Gastroesophageal sphincter (tissue), 4 donors: ENCODE measurements at places on chromosomes 11 and 22.

DNA sequence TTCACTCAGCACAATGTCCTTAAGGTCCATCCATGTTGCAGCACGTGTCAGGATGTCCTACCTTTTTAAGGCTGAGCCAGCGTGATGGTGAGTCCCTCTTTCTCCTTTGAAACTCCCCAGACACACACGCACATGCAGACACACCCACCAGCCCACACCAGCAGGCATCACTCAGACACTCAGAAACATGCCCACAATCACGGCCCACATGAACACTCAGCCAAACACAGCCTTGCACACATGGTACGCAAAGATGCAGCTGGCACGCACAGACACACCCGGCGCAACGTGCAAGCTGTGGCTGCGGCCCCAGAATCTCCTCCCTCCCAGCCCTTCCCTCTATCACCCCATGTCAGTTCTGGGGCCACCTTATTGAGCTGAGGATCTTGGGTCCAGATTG lies 8.0 kb downstream of the FADS3 start:
- no peak for ATAC-seq

DNA sequence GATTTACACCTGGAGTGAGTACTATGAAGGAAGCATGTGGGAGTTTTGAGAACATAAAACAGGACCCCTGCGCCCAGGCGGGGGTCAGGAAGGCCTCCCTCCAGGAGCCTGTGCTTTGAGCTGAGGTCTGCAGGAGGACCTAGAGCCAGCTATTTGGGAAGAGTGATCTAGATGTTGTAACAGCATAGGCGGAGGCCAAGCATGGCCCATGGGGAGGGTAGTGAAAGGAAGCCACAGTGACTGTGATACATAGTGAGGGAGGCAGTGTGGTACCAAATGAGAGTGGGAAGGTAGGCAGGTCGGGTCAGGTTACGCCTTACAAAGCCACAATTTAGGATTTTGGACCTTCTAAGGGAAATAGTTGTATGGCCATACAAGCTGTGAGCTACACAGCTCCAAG lies 147.5 kb downstream of the PARVA start:
- ATAC-seq, result peak; percentile 67

DNA sequence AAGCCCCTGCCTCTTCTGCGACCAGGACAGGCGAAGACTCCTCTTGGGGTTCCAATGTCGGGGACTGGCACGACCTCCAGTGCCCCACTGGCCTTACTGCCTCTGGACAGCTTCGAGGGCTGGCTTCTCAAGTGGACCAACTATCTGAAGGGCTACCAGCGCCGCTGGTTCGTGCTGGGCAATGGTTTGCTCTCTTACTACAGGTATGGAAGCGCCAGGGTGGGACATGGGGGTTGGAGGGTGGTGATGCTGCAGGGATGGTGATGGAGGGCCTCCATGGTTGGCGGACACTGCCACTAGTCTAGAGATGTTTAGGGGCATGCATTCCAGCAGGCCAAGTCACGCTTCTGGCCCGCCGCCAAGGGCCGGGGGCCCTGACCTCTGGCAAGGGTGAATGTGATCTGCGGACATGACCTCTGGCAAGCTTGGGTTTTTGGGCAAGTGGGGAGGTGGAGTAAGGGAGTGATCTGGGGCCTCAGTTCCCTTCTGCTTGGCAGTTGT lies 727 bp downstream of the OSBP2 start:
- peak; percentile 12 for ATAC-seq

- no peak for ATAC-seq
Observed at GRCh38 chr11:83409476-83409875, 123.3 kb upstream of the CCDC90B start.

- no peak for ATAC-seq
Observed at GRCh38 chr11:67389477-67389876, 2.3 kb upstream of the RAD9A start.

DNA sequence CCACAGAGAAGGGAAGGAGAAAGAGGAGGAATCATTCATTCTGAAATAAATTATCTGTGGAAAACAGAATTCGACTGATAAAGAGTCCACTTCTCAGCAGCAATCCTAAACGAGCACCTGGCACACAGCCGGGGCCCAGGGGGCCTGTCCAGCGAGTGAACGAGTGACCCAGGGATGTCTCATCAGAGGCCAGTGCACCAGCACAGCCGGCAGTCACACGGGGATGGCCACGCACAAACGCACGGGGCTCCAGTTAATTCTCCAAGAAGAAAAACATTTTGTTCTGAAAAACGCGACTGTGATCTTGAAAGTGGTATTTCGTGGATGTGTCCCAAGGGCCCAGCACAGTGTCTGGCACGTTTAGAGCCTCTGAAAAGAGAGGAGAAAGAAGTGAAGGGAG lies 154.6 kb downstream of the BRD1 start:
- no peak for ATAC-seq

DNA sequence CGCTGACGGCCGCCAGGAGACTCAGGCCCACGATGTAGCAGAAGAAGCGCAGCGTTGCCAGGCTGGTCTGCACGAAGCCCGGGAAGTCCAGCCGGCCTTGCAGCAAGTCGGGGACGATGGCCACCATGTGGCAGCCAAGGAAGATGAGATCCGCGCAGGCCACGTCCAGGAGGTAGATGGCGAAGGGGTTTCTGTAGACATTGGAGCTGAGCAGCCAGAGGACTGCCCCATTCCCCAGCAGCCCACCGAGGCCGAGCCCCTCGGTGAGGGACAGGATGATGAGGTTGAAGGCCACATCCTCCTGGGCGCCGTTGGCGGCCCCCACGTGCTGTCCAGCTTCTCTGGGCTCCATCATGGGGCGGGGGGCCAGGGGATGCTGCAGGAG lies 3.8 kb downstream of the MRGPRE start:
- ATAC-seq, result no peak
